Glutamatergic neuron (in vitro differentiated cells): ENCODE measurements at places on chromosomes 1 and 21.

- DNase-seq: no peak
Observed at GRCh38 chr1:10504249-10504648, 29.5 kb downstream of the PEX14 start.

GRCh38 chr1:145695821-145696629 is 11.1 kb downstream of the PDZK1 start:
- no peak for DNase-seq

DNA sequence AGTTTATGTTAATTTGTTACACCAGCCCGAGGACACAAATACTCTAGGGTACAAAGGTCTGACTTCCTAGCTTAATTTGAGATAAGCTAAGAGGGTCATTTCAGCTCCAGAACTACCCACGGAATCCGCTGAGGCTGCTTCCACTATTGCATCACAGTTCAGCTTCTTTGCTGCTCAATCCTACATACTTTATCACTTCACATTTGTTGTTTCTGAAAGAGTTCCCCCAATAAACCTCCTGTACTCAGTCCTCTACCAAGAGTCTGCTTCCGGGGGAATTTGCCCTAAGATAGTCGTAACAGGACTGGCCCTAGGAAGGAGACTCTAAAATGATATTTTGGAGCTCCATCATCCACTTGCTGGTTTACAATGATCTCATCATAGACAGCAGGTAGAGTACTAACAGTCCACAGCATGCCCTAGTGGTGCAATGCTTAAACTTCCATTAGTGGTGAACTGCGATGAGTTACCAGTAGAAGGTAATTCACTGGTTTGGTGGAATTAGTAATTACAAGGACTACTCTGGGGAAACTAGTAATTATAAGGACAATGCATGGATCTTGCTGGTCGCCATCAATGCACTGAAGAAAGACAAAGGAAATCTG is 229.3 kb downstream of the USH2A start:
- no peak for DNase-seq

- no peak for DNase-seq
Observed at GRCh38 chr21:10627316-10627863, 106.0 kb downstream of the TPTE start.

DNA sequence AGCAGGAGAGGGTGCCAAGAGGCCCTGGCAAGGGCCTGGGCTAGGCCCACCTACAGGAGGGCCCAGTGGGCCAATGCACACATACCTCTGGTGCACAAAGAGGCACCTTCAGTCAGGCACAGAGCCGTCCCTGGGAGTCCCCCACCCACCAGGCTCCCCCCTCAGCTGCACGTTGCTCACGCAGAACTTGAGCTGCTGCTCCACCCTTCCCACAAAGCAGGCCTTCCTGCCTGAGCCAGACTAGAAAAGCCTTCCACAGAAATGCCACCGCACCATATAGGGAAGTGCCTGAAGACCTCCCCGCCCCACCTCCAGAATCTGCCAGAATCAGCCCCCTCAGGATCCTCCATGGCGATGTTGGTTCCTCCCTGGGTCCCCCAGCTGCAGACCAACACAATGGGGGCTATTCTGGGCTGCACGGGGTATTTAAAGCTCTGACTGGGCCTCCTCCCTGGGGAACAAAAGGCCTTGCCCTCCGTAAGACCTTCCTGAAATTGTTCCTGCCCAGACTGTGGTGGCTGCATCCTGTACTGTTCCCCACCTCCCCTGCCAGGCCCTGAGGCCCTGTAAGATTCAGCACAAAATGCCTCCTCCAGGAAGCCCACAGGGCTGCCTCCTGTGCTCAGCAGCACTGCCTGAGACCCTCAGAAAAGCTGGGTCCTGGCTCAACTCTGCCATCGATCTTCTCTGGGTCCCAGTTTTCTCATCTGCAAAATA is 27.2 kb downstream of the HSPG2 start:
- no peak for DNase-seq

- DNase-seq: no peak
Observed at GRCh38 chr1:101131239-101131843, 105.5 kb upstream of the S1PR1 start.

DNA sequence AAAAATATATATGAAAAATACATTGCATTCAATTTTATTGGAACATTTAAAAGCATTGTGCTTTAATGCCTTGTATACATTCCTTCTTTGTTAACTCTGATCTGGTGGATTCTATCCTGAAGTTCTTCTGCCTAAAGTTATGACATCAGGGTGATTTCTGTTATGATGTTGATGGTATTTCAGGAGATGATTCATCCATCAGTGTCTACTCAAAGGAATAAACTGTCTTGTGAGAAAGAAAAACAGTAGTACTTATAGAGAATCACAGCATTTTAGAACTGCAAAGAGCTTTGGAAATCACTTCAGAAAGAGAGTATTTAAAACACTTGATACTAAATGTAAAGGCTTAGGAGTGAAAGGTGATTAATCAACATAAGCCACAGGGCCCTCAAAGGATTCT is 155.7 kb downstream of the PTPRC start:
- no peak for DNase-seq

GRCh38 chr1:48644905-48645605 is 131.6 kb downstream of the BEND5 start:
- DNase-seq: no peak

- DNase-seq: no peak
Observed at GRCh38 chr1:204473400-204473965, 21.1 kb downstream of the PIK3C2B start.

GRCh38 chr1:8858112-8858668 is 20.3 kb downstream of the ENO1 start:
- no peak for DNase-seq

GRCh38 chr21:33492571-33492970 is 1.1 kb upstream of the DNAJC28 start:
- no peak for DNase-seq

DNA sequence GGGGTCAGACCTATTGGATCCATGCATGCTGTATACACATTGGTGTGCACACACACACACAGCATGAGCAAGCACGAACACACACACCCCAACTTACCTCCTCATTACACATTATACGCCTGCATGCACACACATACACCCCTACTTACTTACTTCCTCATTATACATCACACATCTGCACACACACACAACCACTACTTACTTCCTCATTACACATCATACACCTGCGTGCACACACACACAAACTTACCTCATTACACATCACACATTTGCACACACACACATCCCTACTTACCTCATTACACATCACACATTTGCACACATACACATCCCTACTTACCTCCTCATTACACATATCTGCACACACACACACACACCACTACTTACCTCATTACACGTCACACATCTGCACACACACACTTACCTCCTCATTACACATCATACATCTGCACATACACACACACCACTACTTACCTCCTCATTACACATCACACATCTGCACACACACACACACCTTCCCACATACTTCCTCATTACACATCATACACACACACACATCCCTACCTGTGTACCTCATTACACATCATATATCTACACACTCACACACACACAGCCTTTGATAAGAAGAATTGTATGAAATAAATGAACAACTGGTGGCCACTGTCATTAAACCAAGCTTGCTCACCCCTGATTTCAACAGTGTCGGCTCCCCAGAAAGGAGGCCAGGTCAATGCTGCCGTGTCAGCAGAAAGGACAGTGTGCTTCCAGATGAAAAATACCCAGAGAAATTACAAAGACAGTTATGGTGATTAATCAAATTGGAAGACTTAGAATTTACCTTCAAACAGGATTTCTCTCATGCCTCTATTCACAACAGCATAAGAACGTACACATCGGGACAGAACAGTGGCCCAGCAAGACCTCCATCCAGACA is 117.8 kb downstream of the SETD4 start:
- no peak for DNase-seq

GRCh38 chr1:29835406-29835805 is 599.1 kb downstream of the PTPRU start:
- DNase-seq: no peak

DNA sequence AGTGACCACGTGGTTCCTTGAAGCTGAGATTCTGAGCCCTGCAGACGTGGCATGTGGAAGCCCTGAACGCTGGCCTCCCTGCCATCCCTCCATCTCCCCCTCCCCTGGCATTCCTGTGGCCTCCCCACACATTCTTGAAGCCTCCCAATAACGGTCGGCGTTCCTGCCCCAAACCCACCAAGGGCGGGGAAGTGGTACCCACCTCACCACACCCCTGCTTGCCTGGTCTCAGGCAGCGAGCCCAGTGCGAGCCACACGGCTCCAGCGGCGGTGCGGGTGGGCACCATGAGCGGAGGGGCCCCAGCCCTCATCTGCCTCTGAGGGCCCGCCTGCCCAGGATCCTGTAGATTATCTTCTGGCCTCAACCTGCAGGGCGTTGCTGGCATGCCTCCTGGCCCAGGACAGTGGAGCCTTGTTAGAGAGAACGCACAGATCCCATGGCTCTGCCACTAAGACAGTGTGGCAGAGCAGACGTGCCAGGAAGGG is 20.6 kb upstream of the PRELP start:
- DNase-seq: no peak

GRCh38 chr1:112027696-112028095 is 38.2 kb upstream of the KCND3 start:
- DNase-seq: peak; percentile 18

DNA sequence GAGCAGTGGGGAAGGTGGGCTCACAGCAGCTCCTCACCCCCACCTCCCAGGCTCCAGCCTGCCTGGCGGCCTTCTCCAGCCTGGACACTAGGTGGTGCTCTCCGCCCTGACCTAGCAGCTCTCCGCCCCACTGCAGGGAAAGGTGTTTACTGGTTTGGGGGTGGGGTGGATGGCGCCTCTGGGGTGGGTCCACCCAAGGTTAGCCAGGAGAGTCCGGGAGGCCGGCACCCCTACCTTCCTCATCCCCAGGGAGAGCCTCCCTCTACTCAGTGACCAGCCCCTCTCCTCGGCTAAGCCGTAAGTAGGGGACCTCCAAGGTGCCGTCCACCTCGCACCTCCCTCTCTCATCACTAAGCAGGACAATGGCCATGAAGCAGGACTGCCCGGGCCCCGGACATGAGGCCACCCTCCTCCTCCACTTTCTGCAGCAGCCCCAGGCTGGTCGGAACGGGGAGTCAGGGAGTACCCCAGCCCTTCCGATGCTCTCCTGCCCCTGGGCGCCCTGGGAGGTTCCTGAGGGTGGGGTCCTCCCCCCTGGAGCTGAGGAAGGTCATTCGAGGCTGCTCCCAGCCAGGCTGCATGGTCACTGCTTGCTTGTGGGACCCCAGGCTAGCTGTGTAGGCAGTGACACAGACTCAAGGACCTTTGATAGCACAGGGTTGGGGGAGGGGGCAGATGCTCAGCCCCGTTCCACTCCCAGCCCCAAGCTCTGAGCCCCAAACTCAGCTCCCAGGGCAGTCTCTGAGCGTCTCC is 101.4 kb upstream of the VAMP3 start:
- peak; percentile 83 for DNase-seq

GRCh38 chr1:26083208-26083607 is 15.8 kb upstream of the TRIM63 start:
- DNase-seq: no peak

- DNase-seq: no peak
Observed at GRCh38 chr1:58779801-58780382, 4.0 kb downstream of the JUN start.
